Activated CD4-positive, alpha-beta T cell treated with anti-CD3 and anti-CD28 coated beads for 4 hours (primary cell): ENCODE measurements at places on chromosomes 6 and 20.

DNA sequence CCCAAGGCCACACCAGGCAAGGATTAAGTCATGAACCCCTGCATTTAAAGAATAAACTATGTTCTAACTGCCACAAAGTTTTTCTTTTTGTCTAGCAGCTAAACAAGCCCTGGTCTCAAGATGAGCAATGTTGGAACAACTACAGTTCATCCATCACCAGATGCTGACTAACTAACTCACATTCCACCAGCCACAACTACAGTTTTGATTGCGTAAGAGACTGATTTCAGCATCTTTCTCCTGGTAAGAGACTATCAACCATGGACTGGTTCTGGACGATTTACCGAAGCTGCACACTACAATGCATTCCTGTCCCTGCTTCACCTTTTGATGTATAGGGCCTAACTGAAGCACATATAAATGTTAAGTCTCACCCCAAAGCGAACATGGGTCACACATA is 43.0 kb downstream of the F13A1 start:
- no peak for DNase-seq

DNA sequence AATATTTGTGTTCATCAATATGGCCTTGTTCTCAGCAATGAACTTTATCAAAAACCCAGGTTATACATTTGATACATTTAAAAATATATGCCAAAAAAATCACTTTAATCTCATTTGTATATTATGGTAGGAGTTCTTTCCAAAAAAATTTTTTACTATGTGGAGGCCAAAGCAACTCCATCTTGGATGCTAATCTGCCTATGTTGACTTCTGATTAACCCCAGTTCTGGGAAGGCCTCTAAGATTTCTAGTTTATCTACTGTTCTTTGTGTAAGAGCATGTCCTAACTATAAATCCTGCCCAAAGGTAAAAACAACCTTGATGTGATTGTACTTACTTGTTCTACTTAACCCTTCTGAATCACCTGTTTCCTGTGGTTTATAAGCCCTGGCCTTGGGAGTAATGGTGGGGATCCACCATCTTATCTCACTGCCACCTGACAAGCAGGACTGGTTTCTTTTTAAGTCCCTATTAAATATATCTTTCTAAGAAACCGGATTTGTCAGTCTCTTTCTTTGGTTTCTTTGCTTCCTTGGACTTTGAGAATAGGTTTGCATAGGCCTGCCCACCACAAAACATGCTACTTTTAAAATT is 46.7 kb downstream of the RNGTT start:
- DNase-seq = no peak

GRCh38 chr6:39755231-39755630 is 30.0 kb upstream of the KIF6 start:
- DNase-seq = no peak

GRCh38 chr20:49620364-49621240 is 52.7 kb upstream of the PTGIS start:
- no peak for DNase-seq

DNA sequence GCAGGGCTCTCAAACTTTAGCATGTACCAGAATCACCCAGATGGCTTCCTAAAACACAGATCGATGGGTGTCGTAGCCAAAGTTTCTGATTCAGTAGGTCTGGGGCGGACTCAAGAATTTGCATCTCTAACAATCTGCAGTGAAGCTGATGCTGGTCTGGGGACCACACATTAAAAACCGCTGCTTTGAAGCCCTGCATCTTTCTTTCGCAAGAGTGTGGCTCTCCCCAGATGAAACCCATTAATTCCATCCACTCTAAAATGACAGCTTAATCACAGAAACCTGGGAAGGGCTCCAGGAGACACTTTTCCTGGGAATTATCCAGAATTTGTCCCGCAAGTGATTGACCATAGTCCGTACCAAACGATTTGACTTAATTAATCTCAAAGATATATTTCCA is 319.8 kb upstream of the PLCB4 start:
- no peak for DNase-seq

DNA sequence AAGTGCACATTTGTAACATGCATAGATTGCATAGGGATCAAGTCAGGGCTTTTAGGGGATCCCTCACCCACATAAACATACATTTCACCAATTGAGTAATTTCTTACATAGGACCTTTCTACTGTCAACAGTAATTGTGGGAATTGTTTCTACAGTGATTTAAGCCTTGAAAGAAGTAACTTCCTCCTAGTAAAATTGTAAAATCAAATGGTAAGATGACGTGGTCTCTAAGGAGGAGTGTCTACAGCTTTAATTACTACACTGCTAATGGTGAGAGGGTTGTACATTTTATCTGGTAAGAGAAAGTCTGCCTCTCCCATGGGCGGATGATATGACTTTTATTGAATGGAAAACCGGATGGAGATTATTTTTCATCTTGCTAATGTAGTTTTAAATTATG is 98.0 kb downstream of the RPP40 start:
- no peak for DNase-seq

DNA sequence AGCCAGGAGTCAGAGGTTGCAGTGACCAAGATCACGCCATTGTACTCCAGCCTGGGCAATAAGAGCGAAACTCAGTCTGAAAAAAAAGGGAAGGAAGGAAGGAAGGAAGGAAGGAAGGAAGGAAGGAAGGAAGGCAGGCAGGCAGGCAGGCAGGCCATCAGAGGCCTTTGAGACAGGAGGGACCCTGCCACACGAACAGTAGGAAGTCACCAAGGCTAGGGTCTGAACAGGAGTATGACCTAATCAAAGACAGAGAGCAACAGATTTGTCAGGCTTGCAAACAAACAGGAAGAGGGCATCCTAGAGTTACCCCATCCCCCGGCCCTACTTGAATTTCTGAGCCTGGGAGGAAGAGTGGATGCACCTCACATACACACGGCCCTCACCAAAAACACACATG is 67.1 kb downstream of the FGD2 start:
- DNase-seq = no peak

GRCh38 chr20:47660983-47661700 is 124.1 kb downstream of the SULF2 start:
- no peak for DNase-seq

DNA sequence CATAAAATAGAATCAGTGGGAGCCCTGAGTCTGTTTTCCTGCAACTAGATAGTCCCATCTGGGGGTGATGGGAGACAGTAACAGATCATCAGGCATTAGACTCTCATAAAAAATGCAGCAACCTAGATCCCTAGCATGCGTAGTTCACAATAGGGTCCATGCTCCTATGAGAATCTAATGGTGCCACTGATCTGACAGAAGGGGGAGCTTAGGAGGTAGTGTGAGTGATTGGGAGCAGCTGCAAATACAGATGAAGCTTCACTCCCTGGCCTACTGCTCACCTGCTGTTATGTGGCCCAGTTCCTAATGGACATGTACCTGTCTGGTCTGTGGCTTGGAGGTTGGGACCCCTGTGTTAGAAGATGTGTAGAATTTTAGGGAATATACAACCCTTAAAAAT is 904.5 kb upstream of the EPHA7 start:
- DNase-seq = no peak

DNA sequence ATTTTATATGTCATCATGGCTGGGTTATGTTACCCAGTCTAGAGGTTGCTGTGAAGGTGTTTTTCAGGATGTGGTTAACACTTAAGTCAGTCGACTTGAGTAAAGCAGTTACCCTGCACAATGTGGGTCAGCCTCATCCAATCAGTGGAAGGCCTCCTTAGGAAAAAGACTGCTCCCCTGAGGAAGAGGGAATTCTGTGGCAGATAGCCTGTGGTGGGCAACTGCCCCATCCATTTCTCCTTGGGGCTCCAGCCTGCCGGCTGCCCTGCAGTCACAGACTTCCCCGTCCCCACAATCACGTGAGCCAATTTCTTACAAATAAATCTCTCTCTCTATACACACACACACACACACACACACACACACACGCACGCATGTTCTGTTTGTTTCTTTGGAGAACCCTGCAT is 34.5 kb upstream of the MPC1 start:
- DNase-seq = peak; percentile 46

- DNase-seq = no peak
Measured at GRCh38 chr20:51931371-51931781, 129.1 kb upstream of the SALL4 start.

- no peak for DNase-seq
Measured at GRCh38 chr6:166934174-166934573, 22.2 kb downstream of the RNASET2 start.

DNA sequence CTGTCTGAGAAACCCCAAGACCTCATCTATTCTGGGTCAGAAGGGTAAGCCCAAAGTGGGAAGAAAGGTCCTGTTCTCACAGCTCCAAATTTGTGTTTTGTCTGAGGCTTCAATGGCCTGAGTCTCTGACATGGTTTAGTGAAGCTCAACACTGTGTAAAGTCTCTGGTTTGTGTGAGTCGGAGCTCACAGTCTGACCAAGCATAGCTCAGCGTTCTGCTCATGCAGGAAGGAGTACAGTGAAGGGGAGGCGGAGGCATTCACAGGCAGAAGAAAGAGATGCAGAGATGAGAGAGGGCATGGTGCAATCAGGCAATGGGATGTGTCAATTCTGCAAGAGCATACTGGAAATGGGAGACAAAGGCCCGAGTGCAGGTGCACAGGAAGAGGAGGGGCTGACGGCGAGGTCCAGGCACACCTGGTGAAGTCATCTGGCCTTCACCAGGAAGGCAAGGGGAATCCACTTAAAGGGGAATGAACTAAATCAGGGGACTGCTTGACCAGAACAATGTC is 463.0 kb upstream of the AGPAT4 start:
- DNase-seq = no peak

- DNase-seq = no peak
Measured at GRCh38 chr6:112470950-112471349, 123.8 kb downstream of the RFPL4B start.

- no peak for DNase-seq
Measured at GRCh38 chr20:52104546-52105441, 86.8 kb downstream of the ZFP64 start.

- no peak for DNase-seq
Measured at GRCh38 chr20:602111-602970, 7.8 kb downstream of the TCF15 start.

- no peak for DNase-seq
Measured at GRCh38 chr6:166587631-166588413, 1.3 kb upstream of the RAMACL start.

DNA sequence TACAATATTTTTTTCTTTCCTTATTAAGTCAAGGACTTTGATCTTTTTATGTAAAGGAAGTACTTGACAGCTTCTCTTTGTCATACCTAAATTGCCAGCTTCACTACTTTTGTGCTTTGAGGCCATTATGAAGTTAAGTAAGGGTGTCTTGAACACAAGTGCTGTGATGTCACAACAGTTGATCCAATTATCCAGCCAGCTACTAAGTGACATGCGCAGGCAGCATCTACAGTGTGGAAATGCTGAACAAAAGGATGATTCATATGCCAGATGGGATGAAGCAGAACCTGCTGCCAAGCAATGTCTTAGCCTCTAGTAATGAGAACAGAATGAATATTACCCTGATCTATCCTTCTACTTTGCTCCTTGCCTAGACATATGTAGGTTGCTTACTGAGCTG is 68.3 kb upstream of the TMEM244 start:
- no peak for DNase-seq

DNA sequence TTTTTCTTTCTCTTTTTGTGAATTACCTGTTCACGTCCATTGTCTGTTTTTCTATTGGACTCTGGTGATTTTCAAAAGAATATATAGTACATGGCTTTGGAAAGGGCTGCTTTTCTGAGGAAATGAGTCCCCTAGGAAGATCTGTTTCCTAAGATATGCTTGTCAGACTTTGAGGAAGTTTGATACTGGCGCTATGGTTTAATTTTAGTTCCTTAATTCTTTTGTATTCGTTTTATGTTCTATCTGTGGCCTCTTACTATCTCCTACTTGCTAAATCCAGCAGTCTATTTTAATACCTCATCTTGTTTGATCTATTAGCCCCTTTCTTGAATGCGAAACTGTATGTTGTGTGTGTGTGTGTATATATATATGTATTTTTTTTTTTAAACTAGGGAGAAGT is 101.9 kb downstream of the LIN28B start:
- DNase-seq = no peak

DNA sequence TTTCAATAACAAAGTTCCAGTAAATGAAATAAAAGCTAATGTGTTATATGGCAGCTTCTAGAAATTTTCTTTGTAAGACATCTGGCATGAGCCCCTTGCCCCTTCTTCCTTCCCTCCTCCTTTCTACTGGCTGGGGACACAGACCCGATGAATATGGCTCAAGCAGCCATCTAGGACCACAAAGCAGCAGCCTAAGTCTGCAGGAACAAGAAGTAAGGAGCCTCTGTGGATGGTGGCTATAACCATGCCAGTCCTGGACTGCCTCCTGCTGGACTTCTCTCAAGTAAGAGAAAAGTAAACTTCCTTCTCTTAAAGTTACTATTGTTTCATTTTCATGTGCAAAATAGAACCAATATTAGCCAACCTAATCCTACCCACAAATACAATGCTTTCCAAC is 114.9 kb upstream of the DST start:
- DNase-seq = no peak

DNA sequence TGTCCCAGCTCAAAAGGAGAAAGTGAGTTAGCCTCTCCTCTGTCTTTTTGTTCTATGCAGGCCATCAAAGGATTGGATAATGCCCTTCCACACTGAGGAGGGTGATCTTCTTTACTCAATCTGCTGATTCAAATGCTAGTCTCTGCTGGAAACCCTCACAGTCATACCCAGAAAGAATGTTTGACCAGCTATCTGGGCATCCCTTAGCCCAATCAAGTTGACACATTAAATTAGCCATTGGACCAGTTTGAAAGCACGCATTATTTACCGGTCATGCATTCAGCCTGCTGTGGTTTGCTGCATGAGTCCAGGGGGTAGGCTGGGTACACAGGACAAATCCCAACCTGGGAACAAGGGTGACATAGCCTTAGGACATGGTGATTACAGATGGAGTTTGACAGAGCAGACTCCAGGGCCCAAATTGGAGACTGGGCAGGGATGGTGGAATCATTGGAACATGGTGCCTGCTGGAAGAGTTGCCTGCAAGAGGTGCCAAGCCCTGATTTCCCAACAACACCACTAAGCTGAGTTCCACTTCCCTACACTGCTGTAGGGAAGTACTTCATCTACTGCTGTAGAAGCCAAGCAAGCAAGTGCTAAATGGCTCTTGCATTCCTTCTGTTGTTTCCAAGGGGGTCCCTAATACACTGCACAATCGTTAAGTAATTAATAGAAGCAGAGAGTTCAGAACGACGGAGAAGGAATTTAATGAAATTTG is 87.7 kb downstream of the RNF182 start:
- DNase-seq = no peak

DNA sequence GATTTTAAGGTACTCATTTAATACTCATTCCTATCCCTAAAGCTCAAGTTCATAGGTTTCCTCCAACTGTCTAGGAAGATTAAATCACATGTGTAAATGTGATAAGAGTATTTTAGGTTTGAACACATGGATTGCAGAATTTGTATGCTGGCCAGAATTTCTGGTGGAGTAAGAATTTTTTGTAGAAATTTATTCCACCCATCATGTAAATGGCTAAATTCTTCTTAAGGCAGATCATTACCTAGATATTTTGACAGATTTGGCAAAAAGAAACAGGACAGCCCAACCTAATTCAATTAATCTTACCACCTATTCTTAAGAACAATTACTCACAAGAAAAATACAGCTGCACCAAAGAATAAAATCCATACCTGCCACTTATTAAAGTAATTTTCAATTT is 261.6 kb downstream of the GRIK2 start:
- DNase-seq = no peak
